CD4-positive, CD25-positive, alpha-beta regulatory T cell (primary cell): ENCODE measurements at places on chromosomes 4 and X. TPM values are rescaled to one million over a fixed set of nuclear protein-coding genes. Genes with fewer than 3 reads are reported as not detected.

Gene MMRN1
- 2.0 TPM for total RNA-seq

Gene EPGN
- 0.54 TPM for total RNA-seq

Gene RBM3
- total RNA-seq = 309 TPM

Gene SLC10A7
- total RNA-seq = 24.1 TPM
